ENCODE measurements at places on chromosomes 1 and 21.

DNA sequence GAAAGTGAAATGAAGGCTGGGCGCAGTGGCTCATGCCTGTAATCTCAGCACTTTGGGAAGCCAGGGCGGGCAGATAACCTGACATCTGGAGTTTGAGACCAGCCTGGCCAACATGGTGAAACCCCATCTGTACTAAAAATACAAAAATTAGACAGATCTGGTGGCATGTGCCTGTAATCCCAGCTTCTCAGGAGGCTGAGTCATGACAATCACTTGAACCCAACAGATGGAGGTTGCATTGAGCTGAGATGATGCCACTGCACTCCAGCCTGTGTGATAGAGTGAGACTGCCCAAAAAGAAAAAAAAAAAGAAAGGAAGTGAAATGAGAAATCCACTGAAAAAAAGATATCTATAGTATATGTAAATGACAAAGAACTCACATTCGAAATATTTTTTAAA, 439.9 kb downstream of the DISC1 start:
- no peak for DNase-seq

DNA sequence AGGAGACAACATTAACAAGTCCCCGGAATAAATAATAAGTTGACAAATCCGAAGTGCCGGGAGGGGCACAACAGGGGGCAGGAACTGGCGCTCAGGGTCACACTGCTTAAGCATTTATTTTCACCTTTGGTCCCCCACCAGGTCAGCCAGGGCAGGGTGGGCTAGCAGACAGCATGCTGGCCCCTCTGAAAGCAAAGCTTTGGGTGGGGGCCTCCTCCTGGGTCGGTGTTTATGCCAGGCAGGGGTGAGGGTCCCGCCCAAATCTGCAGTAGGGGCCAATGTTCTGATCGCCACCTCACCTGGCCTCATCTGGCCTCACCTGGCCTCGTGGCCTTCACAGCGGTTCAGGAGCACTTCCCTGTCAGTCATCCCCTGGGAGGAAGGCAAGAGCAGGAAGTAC, 8.2 kb upstream of the FAM131C start:
- no peak for DNase-seq

- no peak for DNase-seq
Observed at GRCh38 chr1:15733218-15733725, 2.8 kb upstream of the SLC25A34 start.

GRCh38 chr1:39926820-39927219, 25.1 kb upstream of the MYCL start:
- no peak for DNase-seq

DNA sequence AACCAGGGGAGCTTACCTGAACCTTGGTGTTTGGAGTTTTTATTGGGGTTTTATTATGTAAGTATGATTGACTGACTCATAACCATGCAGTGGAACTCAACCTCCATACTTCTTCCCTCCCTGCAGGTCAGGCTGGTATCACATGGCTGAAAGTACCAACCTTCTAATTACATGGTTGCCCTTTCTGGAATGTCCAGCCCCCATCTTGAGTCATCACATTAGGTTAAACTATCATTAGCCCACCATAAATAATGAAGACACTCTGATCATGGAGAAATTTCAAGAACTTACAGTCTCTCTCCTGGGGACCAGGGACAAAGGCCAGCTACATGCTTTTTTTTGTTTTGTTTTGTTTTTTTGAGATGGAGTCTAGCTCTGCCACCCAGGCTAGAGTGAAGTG, 19.2 kb upstream of the DPH5 start:
- DNase-seq = no peak

GRCh38 chr21:36274128-36274527, 45.9 kb upstream of the MORC3 start:
- no peak for DNase-seq

- DNase-seq = no peak
Observed at GRCh38 chr1:223758734-223759133, 46.4 kb downstream of the CAPN2 start.

DNA sequence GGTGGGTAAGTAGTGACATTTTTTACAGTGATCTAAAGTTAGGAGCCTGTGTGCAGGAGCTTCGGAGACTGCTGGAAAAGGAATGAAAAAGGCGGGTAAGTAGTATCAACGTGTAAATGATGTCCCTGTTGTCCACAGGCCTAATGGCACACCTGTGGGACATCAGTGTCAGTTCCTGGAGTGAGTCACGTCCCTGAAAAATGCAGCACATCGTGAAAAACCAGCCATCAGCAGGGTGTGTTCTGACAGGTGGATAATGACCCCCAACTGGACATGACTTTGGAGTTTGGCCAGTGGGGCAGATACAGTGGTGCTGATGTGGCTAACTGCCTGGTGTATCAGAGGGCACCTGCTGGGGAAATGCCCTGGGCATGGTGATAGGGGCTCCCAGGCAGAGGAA, 12.0 kb upstream of the PRDM15 start:
- no peak for DNase-seq

DNA sequence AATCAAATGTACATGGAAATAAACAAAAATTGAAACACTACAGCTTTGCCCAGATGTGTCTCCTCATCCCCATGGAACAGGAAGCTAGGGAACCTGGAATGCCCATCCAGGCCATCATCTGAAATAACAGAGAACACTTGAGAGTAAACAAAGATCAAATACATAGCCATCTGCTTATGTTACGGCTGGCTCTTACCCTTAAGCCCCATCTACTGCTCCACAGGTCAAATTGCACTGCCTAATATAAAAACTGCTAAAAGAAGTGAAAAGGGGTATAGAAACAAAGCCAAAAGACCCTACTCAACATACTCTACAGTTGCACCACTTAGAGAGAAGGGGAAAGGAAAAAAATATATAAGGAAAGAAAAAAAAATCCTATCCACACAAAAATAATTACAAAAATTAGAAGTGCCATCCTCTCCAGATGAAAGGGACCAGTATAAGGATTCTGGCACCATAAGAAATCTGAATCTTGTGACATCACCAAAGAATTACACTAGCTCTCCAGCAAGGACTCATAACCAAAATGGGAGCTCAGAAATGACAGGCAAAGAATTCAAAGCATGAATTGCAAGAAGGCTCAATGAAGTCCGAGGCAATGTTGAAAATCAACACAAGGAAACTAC, 26.9 kb downstream of the OR6Y1 start:
- DNase-seq = no peak

DNA sequence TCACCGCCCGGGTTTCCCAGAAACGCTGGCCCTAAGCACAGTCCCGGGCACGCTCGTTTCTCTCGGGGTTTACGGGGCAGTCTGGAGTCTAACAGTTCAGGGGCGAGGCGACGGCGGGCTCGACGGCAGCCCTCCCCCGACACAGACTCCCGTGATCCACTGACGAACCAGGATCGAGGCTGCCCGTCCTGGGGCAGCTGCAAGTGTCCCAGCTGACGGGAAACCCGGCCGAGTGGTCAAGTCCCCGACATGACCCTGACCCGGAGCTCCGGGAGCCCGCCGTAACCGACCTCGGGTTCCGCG, 494 bp downstream of the UBE2J2 start:
- DNase-seq = no peak

- DNase-seq = no peak
Observed at GRCh38 chr21:37383784-37384311, 17.3 kb downstream of the DYRK1A start.

Data from stimulated activated CD4-positive, alpha-beta T cell treated with anti-CD3 and anti-CD28 coated beads, Interleukin-1b, Interleukin-23, amount 100 ng/mL, for 1 hour (primary cell).